Activated T-helper 17 cell treated with anti-CD3 and anti-CD28 coated beads, Interleukin-2, amount 50 U/mL, for 72 hours (primary cell): ENCODE measurements at places on chromosomes 2 and 18.

- no peak for ATAC-seq
Observed at GRCh38 chr2:175931805-175932204, 70.3 kb downstream of the LNPK start.

DNA sequence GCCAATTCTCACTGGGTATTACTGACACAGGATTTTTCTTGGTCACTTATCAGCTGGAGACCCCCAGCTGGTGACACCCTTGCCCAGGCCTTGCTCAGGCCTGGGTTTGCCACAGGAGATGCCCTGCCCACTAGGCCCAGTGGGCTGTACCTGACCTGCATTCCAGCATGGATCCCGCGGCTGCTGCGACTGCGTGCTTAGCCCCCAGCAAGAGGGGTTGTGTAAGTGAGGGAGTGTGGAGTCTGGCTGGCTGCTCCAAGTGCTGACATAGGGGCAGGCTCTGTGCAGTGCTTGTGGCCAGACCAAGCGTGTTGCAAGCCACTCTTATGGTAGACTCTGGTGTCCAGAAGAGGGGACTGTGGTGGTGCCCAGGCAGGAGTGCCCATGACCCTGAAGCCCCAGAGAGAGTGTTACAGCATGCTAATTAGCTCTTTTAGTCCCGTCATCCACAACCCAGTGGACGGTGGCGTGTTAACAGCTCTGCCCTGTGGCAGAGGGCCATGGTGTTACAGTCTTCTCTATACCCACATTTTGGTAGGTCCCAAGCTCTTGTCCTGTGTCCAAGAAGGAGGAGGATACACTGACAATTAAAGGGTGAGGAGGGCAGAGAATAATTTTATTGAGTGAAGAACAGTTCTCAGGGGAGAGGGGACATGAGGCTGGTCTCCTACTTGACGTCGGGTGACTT lies 491.7 kb upstream of the MEIS1 start:
- ATAC-seq = no peak

- peak; percentile 55 for ATAC-seq
Observed at GRCh38 chr18:3511980-3512379, 62.0 kb downstream of the TGIF1 start.

GRCh38 chr2:62362561-62362960 lies 143.4 kb downstream of the TMEM17 start:
- peak; percentile 23 for ATAC-seq

- ATAC-seq = no peak
Observed at GRCh38 chr2:165376571-165376975, 92.9 kb upstream of the CSRNP3 start.

DNA sequence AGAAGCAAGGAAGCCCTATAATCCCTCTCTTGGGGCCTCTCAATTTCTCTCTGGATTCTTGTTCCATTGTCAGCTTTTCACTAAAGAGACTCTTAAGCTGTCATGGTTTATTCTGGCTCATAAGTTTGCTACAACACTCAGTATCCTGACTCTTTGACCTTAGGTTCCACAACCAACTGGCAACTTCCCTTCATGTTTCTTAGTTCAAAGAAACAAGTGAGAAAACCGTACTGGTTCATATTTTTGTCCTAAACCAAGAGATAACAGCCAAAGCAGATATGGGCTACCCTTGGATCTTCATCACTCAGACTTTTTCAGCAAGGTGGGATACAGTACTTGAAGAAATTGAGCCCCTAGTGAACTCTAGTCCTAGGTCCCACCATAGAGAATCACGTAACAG lies 109.9 kb upstream of the CRIM1 start:
- ATAC-seq = no peak
